ENCODE measurements at places on chromosomes 6 and 20.
A peak's percentile ranks its signal among the peaks of the same experiment; 100 is the strongest.

GRCh38 chr20:36179170-36179945 is 24.8 kb downstream of the EPB41L1 start:
- no peak for DNase-seq

DNA sequence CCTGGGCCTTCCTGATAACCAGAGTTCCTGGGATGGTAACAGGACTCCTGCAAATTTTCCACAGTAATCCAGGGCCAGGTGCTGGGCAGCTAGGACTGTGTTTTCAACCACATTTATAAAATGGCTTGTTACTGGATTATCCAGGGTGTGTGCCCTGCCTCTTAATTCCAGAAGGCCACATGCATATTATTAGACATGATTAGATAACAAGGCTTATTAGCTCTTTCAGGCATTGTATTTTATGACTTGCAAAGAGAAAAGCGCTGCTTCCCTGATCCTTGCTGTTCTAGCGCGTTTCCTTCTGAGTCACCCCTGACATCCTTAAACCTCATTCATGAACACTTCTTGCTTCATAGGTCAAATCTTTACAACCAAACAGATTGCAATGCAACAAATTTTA is 208.6 kb downstream of the UST start:
- DNase-seq = no peak

DNA sequence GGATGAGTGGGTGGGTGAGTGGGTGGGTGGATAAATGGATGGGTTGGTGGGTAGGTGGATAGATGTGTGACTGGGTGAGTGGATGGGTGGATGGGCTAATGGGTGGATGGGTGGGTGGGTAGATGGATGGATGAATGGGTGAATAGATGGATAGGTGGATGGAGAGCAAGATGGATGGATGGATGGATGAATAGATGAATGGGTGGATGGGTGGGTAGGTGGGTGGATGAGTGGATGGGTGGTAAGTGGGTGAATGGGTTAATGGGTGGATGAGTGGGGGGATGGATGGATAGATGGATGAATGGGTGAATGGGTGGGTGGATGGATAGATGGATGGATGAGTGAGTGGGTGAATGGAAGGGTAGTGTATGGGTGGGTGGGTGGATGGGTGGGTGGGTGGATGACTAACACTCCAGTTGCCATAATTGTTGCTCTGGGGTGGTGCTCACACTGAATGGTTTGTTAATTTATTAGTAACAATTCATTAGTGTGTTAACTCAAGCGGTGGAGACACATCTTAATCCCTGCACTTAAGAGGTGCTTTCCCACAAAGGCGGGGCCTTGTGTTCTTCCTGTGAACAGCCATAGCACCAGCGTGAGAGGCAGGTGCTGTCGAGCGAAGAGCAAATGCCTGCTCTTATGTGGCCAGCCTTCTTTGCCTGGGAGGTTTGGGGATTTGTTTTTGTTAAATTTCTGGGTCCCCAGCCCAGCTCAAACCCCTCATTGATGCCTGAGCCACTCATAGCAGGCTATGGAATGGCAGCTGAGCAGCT is 4.9 kb upstream of the APCDD1L start:
- DNase-seq = no peak

- no peak for DNase-seq
Observed at GRCh38 chr6:14002176-14002947, 77.6 kb downstream of the RNF182 start.

DNA sequence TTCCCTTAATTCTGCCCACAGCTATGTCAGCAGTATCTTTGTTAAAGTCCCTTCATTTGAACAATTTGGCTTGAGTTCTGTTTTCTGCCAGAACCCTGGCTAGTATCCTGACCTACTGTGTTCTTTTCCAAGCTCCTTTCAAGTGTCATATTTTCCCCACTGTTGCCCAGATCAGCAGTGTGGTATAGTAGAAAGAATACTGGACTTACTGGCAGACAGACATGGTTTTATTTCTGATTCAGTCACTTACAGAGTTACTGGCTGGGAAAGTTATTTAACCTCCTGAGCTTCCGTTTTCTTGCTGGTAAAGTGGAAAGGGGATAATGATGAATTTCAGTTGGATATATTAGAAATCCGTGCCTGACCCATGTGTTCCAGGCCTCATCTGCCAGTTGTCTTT is 39.8 kb upstream of the RAB23 start:
- DNase-seq = no peak

GRCh38 chr6:105968603-105969333 is 117.4 kb upstream of the PRDM1 start:
- no peak for DNase-seq

DNA sequence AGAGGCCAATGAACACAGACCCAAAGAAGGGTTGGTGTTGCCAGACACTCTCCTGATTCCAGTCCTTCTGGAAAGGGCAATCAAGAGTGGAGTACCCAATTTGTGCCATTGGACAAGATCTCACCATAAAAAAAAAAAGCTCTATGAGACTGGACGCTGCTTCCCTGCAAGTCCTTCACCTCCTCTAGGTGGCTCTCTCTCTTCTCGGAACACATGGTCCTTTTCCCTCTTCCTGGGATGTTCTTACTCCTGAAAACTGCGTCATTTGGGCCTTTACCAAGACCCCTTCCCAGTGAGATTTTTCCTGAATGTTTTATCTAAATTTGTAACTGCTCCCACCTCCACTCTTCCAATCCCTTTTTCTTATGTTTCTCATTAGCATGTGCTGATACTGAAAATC is 280.8 kb downstream of the FOXA2 start:
- no peak for DNase-seq

- DNase-seq = peak; percentile 24
Observed at GRCh38 chr6:5468586-5468985, 207.3 kb downstream of the FARS2 start.

GRCh38 chr20:20343932-20344331 is 24.0 kb upstream of the INSM1 start:
- DNase-seq = no peak

- no peak for DNase-seq
Observed at GRCh38 chr6:4178737-4179333, 43.5 kb upstream of the ECI2 start.

DNA sequence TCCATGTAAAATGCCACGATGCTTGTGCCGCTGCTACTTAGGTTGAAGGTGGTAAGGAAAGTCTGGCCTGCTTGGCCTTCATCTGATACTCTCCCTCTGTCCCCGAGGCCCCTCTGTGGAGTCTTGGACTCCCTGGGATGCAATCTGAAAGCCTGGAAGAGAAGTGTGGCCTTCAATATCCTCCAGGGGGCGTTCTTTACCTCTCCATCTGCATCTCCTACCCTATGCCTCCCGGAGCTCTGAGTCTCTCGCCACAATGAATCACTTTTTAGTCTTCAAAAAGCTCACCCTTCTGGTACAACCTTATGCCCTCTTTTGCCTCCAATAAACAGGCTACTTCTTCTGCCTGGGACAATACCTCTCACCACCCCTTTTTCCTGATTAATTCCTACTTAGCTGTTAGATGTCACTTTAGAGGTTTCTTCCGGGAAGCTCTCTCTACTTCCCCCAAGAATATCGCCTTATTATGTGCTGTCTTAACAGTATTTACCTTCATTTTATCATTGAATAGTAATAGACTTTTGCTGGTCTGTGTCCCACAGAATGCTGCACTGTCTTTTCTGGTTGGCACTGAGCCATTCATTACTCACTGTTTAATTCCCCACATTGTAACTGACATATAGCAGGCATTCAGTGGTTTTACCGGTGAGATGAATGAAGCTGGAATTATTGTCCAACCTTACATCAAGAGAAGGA is 13.9 kb upstream of the ATG5 start:
- peak; percentile 76 for DNase-seq
